ENCODE measurements at places on chromosomes 11 and 22. TPM values are rescaled to one million over a fixed set of nuclear protein-coding genes. Genes with fewer than 3 reads are reported as not detected.

DNA sequence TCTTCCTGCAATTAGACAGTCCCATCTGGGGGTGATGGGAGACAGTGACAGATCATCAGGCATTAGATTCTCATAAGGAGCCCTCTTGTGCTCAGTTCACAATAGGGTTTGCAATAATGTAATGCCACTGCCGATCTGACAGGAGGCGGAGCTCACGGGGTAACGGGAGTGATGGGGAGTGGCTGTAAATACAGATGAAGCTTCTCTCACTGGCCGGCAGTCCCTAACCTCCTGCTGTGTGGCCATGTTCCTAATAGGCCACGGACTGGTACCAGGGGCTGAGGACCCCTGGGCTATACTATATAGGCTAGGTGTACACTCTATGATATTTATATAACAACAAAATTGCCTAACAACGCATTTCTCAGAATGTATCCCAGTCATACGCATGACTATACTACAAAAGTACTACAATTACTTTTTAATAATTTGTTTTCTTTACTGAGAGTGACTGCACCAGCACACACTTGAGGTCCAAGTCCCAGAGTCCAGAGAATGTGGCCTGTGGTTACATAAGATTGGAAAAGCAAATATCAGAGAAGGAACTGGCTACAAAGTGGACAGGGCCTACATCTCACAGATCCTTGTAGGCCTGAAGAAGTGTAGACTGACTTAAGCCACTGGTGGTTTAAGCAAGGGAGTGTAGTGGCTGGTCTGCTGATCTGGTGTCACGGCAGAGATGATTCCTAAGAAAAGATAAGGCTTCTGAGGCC, 200.0 kb downstream of the LARGE1 start:
- DNase-seq, result no peak

GRCh38 chr11:70251659-70252321, 18.7 kb upstream of the PPFIA1 start:
- DNase-seq, result no peak

DNA sequence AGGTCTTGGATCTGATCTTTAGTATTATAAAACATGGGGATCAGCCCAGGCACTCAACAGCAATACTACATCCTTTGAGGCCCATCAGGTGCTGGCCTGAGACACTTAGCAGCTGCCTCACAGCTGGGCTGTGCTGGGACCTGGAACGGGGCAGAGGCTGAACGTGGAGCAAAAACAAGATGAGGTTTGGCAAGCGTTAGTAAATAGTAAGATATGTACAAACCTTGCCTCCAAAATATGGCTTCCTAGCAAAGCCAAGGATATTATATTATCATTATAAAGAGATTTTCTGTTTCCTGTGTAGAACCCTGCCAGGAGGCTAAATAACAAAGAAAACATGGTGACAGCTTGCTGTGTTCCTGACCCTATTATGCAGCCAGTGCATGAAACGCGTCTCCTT, 60.0 kb upstream of the SPON1 start:
- peak; percentile 86 for DNase-seq

DNA sequence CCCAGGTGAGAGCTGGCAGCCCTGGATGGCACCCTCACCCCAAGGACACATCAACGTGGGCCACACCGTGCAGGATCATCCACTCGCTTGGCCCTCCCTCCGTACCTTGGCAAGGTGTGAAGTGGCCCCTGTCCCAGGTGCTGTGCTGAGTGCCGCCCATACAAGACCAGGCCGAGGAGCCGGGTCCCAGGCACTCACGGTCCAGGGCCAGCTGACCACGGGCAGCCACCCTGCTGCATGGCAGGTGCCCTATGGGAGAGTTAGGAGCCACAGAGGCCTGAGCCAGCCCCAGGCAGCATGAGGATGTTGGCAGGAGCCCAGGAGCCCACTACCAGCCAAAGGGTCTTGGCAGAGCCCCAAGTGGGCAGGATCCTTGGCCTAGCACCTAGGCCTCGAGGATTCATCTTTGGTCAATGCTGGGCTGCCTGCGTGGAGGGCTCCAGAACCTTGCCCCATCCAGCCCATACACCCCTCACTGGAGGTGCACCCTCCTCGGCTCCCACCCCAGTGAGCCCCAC, 19.6 kb downstream of the RTN4R start:
- DNase-seq, result no peak

GRCh38 chr11:107810875-107811274, 47.7 kb downstream of the SLC35F2 start:
- no peak for DNase-seq

DNA sequence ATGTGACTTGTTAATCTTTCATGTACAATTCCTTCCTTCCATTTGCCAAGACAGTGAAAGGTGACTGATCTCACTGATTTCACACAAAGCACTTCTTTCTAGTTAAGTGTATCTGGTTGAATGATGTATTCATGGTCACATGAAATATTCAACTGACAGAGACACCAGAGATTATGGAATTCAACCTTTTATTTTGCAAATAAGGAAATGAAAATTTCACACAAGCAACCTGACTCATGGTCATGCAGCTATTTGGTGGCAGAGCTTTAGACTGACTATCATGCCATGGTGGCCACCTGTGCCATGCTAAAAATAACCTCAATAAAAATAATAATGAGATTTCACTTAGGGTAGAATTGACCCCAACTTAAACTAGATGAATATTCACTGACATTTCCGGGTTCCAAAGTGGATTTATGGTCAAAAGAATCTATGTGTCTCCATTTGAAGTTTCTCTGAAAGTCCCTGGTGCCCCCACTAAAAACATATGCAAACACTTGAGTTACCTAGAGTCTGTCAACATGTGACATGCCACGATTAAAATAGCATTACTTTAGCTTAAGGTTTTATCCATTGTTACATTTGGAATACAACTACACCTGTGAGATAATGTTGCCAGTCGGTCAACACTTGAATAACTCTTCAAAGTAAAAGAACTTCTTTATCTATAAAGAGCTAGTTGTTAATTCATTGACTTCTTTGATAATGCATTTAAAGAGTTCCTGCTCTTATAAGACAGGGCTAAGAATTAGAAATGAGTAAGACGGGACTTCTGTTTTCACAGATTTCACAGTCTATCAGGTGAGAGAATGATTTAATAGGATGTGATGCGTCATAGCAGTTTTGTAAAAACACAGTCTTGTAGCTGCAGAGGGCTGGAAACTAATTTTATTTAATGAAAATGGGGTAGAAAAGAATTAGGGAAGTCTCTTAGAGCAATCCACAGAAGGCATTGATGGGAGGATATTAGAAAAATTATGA, 94.6 kb upstream of the OR9G4 start:
- no peak for DNase-seq

- no peak for DNase-seq
Observed at GRCh38 chr11:2928605-2929530, at the start of gene PHLDA2. Gene PHLDA2 (minus strand): TSS chr11:2929420. CDS start chr11:2929364, 56 bp downstream.

GRCh38 chr11:91921974-91922373, 302.6 kb upstream of the FAT3 start:
- DNase-seq, result no peak

DNA sequence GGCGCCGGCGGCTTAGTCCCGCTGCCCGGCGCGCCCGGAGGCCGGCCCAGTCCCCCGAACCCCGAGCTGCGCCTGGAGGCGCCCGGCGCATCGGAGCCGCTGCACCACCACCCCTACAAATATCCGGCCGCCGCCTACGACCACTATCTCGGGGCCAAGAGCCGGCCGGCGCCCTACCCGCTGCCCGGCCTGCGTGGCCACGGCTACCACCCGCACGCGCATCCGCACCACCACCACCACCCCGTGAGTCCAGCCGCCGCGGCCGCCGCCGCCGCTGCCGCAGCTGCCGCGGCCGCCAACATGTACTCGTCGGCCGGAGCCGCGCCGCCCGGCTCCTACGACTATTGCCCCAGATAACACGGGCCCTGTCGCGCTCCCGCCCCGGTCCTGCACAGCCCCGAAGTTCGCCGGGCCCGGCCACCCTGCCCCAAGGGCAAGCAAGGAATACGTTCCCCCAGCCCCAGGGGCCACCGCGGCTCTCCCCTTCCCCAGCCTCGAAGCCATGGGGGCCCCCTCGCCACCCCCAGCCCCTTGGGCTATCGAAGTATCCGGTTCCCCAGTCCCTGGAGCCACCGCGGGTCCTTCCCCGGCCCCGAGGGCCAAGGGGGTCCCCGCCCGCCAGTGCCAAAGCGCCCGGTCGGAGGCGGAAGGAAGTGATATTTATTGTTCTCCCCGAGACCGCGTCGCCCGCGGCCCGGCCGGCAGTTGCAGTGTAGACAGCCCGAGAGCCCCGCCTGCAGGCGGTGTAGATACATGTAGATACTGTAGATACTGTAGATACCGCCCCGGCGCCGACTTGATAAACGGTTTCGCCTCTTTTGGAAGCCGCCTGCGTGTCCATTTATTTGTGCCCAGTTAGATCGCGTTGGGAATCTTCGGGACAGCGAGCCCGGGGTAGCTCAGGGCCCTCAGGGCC, 6.2 kb downstream of the TBX1 start:
- no peak for DNase-seq

- DNase-seq, result no peak
Observed at GRCh38 chr11:69295079-69295994, 1.4 kb downstream of the MYEOV start.

DNA sequence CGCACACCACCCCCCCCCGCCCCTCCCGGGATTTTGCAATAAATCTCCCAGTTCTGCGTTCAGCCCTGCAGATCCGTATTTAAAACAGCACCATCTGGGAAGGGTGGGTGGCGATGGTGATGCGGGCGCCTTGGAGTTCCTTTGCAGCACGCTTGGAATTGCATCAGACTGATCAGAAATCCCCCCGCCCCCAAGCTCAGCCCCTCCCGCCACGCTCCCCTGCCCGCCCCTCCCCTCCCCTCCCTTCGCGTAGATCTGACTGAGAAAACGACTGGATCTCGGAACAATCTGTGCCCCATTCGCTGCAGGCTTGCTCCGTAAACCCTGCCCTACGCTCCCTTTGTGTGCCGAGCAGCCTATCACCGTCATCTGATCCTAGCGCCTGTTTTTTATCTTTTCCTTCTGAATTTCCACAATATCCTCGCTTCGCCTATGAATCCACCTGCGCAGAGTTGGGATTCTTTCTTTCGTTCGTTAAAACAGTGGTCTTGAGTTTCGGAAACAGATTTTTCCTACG, 18.1 kb upstream of the BDNF start:
- DNase-seq, result no peak

DNA sequence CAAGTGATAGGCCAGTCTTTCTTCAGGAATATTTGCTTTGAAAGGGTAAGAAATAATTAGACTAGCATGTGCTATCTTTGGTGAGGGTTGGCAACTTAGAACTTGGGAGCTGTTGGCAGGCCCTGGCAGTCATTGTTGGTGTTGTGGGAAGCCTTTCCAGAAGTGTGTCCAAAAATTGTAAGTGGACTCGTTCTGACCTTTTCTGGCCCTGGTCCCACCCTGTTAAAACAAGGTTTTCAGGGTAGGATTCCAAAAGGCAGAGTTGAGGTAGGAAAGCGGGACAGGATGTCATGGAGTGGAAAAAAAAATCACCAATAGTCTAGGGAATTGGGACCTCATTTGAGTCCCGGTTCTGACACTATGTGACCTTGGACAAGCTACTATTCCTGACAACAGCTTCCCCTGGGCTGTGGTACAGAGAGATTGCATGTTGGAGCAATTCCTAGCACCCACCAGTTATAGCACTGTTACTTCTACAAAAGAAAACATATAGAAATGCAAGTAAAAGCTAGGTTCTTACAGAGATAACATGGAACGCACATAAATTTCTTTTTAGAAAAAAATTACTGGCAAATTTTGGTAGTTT, 299.3 kb upstream of the DDI1 start:
- DNase-seq, result no peak

GRCh38 chr11:82978422-82979099, 77.0 kb downstream of the DDIAS start:
- no peak for DNase-seq

DNA sequence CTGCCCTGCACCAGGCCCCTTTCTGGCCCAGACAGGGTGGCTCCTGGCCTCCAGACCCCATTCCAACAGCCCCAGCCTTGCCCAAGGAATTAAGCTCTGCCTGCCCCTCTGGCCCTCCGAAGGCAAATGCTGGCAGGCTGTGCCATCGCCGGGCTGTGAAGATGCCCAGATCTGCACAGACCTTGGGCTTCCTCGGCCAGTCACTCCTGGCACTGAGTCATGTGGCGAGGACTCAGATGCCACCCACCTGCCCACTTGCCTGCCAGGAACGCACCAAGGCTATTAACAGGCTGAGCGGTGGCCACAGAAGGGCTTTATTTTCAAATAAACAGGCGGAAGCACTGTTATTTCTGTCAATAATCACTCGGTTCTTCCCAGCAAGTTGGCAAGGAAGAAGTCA, 50.3 kb upstream of the TTLL12 start:
- DNase-seq, result no peak

DNA sequence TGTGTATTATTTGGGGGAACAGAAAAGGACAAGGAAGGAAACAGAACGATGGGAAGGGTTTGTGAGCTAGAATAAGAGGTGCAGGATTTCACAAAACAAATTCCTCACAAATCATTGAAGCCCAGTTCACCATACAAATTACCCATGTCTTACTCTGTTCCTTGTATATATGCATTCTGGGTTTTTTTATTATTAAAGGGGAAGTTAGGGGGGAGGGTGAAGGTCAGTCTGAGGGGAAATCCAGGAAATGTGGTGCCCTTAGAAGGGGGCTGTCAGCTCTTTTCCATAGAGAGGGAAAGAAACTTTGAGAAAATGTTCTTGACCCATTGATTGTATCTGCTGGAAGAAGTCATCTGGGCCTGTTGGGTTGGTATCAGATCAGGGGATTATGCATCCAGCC, 90.8 kb downstream of the RNF169 start:
- no peak for DNase-seq

GRCh38 chr11:267491-267994, 10.7 kb upstream of the NLRP6 start:
- DNase-seq, result no peak

DNA sequence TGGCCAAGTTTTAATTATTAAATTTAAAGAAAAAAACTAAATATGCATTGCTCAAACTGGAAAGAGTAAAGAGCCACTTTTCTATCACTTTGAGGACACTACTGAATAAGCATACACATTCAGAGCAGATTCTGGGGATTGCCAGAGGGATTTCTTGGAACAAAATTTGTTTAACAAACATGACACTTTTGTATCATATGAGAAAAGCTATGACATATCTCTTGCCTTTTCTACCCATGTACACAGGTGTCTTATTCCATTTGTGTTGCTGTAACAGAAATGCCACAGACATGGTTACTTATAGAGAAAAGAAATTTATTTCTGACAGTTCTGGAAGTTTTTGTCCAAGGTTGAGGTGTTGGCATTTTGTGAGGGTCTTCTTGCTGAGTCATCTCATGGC, 13.5 kb upstream of the USP28 start:
- DNase-seq, result no peak

Gene DNAJB7
- total RNA-seq, result not detected

Gene LRRC55
- 2.9 TPM for total RNA-seq

Gene CTSC
- total RNA-seq, result 304 TPM

Gene SLC22A6
- total RNA-seq, result not detected

Gene TRPM5
- total RNA-seq, result 0.18 TPM

Gene MMP13
- 0.09 TPM for total RNA-seq

Gene FZD4
- total RNA-seq, result 40.0 TPM

Gene OR51E2
- total RNA-seq, result not detected
